Neural crest cell (in vitro differentiated cells): ENCODE measurements at places on chromosomes 7 and 10.

DNA sequence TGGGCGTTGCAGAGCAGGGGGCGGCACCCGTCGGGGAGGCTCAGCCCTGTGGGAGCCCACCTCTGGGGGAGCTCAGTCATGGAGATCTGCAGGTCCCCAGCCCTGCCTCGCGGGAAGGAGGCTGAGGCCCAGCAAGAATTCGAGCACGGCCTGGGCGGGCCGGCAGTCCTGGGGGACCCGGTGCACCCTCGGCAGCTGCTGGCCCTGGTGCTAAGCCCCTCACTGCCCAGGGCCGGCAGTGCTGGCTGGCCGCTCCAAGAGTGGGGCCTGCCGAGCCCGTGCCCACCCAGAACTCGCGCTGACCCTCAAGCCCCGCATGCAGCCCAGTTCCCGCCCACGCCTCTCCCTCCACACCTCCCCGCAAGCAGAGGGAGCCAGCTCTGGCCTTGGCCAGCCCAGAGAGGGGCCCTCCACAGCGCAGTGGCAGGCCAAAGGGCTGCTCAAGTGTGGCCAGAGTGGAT, 76.2 kb downstream of the TMEM26 start:
- no peak for DNase-seq

GRCh38 chr7:19351341-19352304, 206.4 kb upstream of the FERD3L start:
- no peak for DNase-seq

DNA sequence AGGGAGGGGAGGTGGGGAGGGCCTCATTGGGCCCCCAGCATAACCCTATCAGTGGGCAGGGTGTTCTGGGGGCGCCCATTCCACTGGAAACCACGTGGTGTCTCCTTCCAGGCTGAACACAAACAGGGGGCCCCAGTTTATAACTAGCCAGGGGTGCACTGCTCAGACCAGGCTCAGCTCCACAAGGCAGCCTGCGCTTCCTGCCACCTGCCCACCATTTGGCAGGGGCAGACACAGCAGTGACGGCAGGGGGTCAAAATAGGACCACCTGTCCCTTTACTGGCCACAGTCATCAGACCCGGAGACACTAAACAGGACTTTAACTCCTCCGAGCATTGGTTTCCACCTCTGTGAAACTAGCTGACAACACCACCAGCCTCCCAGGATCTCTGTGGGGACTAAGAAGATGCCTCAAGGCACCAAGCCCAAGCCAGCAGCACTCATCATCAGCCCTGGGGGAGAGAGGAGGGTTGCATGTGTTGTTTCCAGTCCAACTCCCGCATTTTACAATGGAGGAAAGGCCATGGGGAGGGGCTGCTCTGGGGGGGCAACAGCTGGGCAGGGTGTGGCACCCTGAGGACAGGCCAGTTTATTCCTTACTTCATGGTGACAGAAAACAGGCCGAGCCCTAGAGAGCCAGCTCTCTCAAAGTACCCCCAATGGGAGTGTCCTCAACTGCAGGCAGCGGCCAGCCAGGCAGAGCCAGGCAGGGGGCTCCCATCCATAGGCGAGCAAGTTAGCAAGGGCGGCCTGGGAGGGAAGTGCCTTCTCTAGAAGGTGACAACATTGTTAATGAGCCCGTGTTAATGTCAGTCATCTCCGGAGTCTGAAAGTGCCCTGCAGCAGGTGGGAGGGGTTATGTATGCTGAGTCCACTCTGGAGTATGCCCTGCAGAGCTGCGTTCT, 127.6 kb downstream of the TNS3 start:
- DNase-seq, result no peak

DNA sequence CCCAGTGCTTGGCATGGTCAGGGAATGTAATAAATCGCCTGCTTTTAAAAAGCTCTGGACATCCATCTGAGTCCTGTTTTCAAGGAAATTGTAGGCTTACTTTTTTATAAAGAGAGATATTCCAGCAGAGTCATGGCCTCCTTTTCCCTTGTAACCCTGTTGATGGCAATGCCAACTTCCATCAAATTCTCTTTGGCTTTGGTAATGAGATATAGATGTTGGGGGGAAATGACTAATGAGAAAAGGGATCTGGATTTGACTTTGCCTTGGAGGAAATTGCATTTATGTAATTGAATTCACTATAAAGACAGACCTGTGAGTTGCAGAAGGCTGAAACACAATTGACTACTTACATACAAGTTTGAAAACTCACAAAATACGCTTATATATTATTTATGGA, 347.5 kb downstream of the GPR158 start:
- no peak for DNase-seq

DNA sequence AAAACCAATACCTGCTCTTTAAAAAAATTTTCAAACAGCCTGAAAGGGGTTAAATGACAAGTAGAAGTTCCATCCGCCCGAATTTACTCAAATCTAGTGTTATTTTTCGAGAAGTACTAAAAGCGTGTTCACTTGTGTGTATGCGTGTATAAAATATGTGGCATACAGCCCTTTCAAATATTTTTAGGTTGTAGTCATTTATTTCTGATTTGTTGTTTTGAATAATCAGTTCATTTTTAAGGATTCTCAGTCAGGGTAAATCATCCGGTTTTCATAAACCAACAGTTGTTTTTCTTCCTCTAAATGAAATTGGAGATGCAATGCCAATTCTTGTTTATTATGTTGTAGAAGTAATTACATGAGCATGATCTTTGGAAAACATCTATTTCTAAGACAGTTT, 6.9 kb upstream of the SUN1 start:
- DNase-seq, result no peak

- no peak for DNase-seq
Measured at GRCh38 chr7:135901585-135902540, 75.3 kb downstream of the MTPN start.

DNA sequence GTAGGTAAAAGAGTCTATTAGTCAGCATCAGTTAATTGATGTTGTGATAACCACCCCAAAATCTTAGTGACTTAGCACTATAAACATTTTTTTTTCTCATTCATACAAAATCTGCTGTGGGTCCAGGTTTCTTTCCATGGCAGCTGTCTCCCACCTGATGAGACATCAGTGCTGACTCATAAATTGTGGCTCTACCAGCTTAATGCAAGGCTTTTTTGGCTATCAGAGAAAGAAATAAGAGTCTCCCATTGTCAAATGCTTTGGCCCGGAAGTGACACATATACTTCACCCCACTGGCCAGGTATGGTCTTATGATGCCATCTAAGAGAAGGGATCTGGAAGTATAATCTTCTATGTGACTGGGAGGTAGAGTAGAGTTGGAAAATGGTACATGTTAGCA, 14.5 kb downstream of the DNAJB9 start:
- DNase-seq, result no peak

DNA sequence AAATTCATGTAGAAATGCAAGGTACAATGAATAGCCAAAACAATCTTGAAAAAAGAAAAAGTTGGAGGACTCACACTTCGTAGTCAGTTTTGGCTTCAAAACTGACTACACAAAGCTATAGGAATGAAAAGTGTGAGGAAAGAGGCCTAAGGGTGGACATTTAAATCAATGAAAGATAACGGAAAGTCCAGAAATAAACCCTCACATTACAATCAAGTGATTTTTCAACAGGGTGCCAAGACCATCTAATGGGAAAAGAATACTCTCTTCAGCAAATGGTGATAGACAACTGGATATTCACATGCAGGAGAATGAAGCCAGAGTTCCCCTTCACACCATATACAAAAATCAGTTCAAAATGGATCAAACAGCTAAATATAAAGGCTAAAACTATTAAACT, 106.8 kb downstream of the SRPK2 start:
- DNase-seq, result no peak

DNA sequence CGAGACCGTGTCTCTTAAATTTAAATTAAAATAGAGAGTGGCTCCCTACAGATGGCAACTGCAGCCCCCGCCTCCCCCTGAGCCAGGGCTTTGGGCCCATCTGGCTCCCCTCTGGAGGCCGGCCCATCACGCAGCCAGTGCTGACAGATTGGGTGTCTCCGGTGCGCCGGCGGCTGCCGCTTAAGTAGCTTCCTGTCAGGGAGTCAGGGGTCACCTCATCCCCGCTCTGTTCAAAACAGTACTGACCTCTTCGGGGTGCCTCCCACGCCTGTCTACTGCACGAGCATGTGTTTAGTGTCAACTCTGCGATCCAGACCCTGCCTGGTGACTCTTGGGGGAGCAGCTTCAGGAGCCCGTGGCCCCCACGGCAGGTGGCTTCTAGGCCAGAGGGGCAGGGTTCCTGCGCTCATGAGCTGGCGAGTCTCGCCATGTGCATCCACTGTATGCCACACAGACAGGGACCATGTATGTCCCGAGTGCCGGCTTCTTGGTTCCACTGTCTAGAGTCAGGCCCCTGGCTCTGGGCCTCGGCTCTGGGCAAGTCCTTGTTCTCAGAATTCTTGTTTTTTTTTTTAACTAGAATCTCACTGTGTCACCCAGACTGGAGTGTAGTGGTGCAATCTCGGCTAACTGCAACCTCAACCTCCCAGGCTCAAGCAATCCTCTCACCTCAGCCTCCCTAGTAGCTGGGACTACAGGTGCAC, 36.1 kb downstream of the KCTD7 start:
- DNase-seq, result no peak

DNA sequence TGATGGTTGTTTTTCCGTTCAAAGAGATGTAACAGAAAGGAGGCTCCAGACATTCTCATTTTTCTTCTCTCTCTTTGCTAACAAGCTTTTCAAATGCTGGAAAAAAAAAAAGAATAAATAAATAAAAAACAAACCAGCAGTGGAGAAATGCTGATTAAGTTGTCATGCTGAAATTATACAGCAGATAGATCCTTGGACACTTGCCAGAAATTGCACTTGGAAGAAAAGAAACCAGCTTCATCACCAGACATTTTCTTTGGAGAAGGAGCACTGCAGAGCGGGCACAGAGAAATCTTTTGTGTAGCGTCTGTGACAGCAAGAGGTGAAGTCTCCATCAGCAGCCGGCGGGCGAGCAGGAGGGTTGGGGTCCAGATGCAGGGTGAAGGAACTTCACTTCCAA, 55.8 kb downstream of the CLRN3 start:
- DNase-seq, result no peak

- no peak for DNase-seq
Measured at GRCh38 chr10:23676296-23676695, 237.4 kb downstream of the OTUD1 start.

- DNase-seq, result no peak
Measured at GRCh38 chr7:50349963-50350944, 45.7 kb downstream of the IKZF1 start.

- DNase-seq, result no peak
Measured at GRCh38 chr7:80847895-80848294, 71.0 kb downstream of the SEMA3C start.

- DNase-seq, result no peak
Measured at GRCh38 chr10:128031216-128031615, 95.0 kb downstream of the MKI67 start.

DNA sequence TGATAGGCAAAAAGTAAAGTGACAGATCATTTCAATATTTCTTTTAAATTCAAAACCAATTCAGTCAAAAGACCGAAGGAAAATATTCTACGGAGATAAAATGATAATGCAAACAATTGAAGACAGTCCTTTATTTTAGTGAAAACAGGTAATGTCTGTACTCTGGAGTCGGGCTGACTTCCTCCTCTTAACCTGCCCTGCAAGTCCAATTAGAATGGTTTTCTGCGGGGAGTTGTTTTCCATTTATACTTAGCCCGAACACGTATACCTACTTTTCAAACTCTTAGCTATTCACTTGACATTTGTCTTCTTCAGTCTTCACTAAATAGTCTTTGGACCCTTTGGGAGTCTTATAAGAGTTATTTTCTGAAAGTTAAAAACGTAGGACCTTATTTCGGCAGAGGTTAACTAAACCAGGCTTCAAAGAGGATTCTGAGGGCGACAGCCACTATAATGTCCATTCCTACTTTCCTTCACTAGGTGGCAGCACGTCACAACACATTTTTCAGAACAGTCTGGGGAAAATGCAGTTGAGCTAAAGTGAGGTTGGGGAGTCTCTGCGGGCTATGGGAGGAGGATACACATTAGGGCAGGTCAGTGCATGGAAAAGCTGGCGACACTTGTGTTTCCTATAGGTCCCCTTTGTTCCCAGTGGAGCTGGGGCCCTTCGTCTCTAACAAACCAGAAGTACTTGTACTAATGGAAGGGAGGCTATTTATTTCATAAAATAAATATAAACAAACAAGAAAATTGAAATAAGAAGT, 472.0 kb downstream of the KCNMA1 start:
- DNase-seq, result peak; percentile 66

DNA sequence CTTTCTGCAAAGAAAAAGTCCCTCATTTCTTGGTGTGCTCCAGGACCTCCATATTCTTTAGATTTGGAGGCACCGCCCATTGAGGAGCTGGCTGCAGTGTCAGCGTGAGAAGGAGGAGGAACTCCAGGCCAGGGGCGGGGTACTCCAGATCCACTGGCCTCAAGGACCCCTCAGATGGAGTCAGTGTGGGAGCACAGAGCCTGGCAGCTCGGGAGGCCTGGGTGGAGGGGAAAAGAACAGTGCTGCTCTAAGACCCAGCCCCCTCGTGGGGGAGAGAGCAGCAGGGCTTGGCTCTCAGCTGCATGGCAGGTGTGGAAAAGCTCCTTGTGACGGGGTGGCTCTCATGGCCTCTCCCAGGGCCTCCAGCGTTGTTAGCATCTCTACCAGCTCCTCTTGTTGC, 70.5 kb downstream of the ITGB1 start:
- DNase-seq, result no peak

GRCh38 chr10:121276046-121276445, 322.2 kb downstream of the FGFR2 start:
- DNase-seq, result no peak

GRCh38 chr10:63573068-63573697, 52.0 kb downstream of the REEP3 start:
- no peak for DNase-seq

GRCh38 chr10:44774676-44775401, 136.3 kb upstream of the TMEM72 start:
- no peak for DNase-seq

DNA sequence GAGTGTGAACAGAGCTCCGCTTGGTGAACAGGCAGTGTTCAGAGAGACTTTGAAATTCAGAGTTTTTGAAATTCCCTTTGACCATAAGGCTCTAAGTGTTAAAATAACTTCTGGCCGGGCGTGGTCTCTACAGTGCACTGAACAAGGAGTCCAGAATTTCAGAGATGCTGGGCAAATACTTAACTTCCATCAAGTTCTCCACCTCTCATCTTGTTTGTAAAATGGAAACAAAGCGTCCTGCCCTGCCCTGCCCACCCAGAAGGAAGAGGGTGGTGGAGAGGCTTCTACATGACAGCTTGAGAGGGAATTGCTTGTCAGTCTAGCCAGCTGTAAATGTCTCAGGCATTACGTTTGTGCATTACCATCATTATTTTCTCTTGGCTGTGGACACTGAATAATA, 102.6 kb downstream of the RGS10 start:
- no peak for DNase-seq

DNA sequence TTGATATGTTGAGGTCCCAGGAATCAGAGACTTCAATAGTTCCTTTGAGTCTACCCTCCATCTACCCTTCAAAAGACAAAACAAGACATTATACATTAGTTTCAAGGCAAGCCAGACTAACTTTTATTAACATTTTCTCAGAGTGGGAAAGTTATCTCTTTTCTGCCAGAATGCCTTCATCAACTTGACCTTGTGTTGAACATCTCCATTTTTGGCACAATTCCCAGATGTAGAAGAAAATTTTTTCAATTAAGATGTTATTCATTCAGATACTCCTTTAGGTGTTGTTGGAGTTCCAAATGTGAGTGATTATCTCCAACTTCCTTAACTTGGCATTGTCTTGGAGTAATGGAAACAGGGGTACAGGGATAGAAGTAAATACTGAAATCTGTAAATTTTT, 59.1 kb downstream of the NRF1 start:
- no peak for DNase-seq
